ENCODE measurements at places on chromosomes 11 and 22. TPM values are rescaled to one million over a fixed set of nuclear protein-coding genes. Genes with fewer than 3 reads are reported as not detected.

GRCh38 chr11:6563121-6563619 is 40.2 kb downstream of the RRP8 start:
- H3K27ac ChIP-seq, result no peak overlapping the region
- H3K36me3 ChIP-seq, result no peaks in the 10 kb centered on the region
- no peaks in the 10 kb centered on the region for H3K4me1 ChIP-seq
- H3K4me3 ChIP-seq, result no peak overlapping the region

GRCh38 chr11:126833065-126833464 is 167.5 kb downstream of the KIRREL3 start:
- no peaks in the 10 kb centered on the region for H3K36me3 ChIP-seq
- no peak overlapping the region for H3K27ac ChIP-seq
- no peak for DNase-seq
- H3K27me3 ChIP-seq, result no peaks in the 10 kb centered on the region

DNA sequence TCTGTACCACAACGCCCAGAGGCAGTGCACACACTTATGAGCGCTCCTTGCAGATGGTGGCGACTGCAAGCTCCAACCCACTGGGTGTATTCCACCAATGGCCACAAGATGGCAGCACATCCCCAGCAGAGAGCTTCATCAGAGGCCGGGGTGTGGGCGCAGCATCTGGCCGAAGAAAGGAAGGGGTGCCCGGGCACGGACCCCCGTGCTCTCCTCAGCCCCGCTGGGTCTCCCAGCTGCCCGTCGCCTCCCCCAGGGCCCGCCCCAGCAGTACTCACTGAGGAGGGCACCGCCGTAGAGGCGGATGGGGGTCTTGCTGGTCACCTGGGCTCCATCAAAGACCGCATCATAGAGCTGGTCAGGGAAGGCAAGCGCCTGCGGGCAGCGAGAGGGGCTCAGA is 14.2 kb downstream of the TP53I11 start:
- no peak overlapping the region for H3K4me3 ChIP-seq
- no peaks in the 10 kb centered on the region for H3K36me3 ChIP-seq
- DNase-seq, result no peak
- no peak overlapping the region for H3K27ac ChIP-seq

DNA sequence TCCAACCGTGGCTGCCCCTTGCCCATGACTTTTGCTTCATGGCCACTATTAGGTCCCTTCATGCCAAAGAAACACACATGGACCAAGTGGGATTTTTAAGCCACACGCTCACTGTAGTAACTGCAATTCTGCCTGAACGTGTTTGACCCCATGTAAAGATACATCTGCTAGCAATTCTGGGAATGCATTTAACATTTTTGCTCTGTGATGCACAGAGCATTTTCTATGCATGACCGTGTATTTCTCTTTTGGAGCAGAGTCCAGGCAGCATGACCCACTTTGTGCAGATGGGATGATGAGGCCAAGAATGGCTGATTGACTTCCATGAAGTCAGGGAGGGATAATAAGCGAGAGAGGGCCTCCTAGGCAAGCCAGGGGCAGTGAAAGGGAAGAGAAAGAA is 108.5 kb downstream of the TP53I11 start:
- no peaks in the 10 kb centered on the region for H3K36me3 ChIP-seq
- H3K4me3 ChIP-seq, result no peak overlapping the region
- no peaks in the 10 kb centered on the region for H3K27me3 ChIP-seq

GRCh38 chr11:58617976-58618557 is 4.4 kb upstream of the CNTF start:
- H3K4me1 ChIP-seq, result no peaks in the 10 kb centered on the region
- no peak for DNase-seq
- peaks cover 42% of the 10 kb centered on the region for H3K36me3 ChIP-seq
- no peak overlapping the region for H3K27ac ChIP-seq
- no peaks in the 10 kb centered on the region for H3K27me3 ChIP-seq

GRCh38 chr22:26906464-26906863 is 249.1 kb downstream of the MIAT start:
- H3K36me3 ChIP-seq, result no peaks in the 10 kb centered on the region
- no peaks in the 10 kb centered on the region for H3K4me1 ChIP-seq
- H3K27me3 ChIP-seq, result peaks cover 6% of the 10 kb centered on the region
- no peak for DNase-seq
- no peak overlapping the region for H3K4me3 ChIP-seq

Gene IL10RA
- polyA plus RNA-seq, result 8.5 TPM

Gene NUCB2
- polyA plus RNA-seq, result 73.3 TPM

Gene RFPL1
- not detected for polyA plus RNA-seq

Gene FAM181B
- not detected for polyA plus RNA-seq

Gene PLAAT5
- not detected for polyA plus RNA-seq

Gene ANKK1
- polyA plus RNA-seq, result not detected

Gene CAPN1
- 104 TPM for polyA plus RNA-seq

Data from GM12878 (cell line).